Amniotic epithelial cell (primary cell): ENCODE measurements at places on chromosomes 16 and 17.

- DNase-seq, result no peak
Measured at GRCh38 chr16:68768771-68769170, 31.7 kb downstream of the CDH1 start.

- no peak for DNase-seq
Measured at GRCh38 chr16:11752856-11753255, 10.2 kb upstream of the TXNDC11 start.

- DNase-seq, result no peak
Measured at GRCh38 chr17:63934183-63935112, 2.3 kb upstream of the CD79B start.

- no peak for DNase-seq
Measured at GRCh38 chr17:49509588-49509917, 14.5 kb downstream of the NGFR start.

DNA sequence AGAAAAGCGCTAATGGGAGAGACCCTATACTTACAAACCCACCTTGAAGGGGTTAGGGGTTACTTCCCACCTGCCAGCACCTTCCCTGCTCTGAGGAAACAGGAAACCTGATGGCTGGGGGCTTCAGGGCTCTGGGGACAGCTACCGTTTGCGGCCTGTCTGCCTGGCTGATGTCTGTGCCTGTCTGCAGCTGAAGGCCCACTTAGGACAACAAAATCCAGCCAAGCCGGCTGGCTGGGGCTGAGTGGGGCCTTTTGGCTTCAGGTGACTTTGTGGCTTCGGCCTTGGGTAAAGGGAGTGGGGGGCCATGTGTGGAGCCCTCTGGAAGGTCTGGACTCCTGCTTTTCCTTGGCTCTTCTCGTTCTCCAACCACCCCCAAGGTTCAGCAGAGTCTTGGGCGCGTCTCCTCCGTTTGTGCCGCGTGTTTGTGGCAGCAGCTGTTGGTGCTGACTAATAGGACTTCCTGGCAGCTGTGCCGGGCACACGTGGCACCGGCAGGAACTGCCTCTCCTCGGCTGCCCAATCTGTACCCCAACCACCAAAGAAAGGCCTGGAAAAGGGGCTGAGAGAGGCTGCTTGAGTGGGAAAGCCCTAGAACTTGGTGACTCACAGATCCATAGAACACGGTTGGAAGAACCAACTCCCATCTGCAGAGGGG is 186.7 kb downstream of the MSI2 start:
- DNase-seq, result peak; percentile 67

- DNase-seq, result no peak
Measured at GRCh38 chr16:54822492-54822891, 108.2 kb upstream of the IRX5 start.
